ENCODE measurements at places on chromosomes 4 and X.

GRCh38 chr4:1842993-1843448, 12.9 kb downstream of the LETM1 start:
- DNase-seq = no peak

DNA sequence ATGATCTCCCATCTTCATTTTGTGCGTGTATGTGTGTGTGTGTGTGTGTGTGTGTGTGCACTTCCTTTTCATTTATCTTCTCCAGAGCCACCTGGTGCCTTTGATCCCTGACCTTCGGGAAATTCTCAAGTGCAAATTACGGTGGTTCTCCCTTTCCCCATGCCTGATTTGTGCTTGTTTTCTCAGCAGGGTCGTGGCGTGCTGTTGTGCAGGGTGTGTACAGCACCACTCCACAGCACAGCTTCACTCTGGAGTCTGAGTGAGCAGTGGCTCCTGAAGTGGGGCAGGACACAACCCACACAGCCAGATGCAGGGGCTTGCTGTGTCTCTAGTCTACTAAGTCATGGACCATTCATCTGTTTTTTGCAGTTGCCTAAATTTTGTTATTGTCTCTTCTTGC, 114.2 kb upstream of the TBC1D9 start:
- DNase-seq = no peak

DNA sequence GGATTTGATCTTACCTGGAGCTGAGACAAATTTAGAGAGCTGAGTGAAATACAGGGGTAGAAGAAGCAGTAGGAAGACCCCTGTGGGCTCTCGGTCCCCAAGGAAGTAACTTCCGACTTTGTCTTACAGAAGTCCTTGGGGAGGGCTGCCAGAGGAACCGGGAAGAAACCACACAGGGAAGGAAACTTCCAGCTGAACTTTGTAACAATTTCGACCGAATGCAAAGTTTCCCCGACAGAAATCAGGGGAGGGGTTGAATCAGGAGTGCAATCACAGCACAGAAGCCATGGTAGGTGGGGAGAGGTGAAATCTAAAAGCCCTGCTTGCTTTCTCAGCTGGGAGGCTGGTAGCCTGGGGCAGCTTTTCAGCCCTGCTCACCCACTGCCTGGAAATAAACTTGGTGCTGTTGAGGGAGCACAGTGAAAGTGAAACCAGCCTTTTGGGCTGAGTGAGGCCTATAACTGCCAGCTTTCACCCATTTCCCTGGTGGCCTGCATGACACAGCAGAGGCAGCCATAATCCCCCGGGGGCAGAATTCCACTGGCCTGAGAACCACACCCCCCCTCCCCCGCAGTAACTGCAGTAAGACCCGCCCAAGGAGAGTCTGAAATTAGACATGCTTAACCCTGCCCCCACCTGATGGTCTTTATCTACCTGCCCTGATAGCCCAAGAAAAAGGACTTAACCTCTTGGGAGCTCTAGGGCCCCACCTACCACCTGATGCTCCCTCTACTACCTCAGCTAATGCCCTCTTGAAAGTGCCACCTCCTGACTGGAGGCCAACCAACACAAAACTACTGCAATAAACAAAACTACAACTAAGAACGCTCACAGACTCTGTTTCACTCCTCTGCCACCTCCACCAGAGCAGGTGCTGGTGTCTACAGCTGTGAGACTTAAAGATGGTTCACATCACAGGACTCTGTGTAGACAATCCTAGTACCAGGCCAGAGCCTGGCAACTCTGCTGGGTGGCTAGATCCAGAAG, 248.2 kb downstream of the PARM1 start:
- DNase-seq = no peak

DNA sequence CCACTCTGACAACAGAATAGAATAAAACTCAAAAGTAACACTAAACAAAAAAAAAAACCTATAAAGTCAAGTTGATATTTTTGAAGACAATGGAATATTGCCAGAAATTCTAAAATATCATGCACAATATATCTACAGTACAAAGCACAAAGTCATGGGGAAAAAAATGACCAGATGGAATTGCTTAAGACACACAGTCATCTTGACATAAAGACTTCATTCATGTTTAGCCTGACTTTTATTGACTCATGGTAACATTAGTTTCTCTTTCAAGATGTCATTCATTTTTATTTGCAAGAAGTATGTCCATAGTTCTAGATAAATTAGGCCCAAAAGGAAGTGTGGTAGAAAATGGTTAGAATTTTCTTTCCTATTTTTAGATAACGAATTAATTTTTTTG, 259.1 kb downstream of the CAMK2D start:
- no peak for DNase-seq

DNA sequence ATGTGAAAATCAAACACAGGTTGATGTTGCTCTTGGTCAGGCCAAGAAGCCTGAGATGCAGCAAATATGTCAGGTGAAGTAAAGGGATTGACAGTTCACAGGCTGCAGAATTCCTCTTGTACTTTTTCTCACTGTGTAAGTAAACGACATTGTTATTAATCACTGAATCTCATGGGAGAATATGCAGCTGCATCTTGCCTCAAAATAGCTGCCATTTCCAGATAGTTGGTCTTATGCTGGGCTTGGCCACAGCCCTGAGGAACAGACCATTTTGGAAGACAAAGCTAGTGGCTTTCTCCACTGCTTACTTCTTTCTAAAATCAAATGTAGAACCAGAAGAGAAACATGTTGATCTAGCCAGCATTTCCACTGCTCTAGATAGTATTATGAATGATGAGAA, 403.4 kb upstream of the NR3C2 start:
- DNase-seq = no peak

DNA sequence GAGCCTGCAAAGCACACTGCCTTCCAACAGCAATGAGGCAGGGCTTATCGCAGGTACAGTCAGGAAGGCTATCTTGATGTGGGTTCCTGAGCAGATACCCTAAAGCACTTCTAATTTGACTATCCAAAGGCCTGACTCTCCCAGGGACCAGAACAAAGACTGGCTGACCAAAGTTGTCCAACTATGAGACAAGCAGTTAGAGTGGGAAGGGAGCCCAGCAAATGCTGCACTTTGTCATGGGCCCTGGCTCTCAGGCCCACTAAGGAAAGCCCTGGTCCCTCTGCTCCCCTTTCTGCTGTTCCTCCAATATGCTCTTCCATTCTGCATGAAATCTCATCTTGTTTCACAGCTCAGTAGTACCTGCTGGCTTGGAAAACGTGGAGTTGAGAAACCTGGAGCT, 391.0 kb downstream of the RAB28 start:
- no peak for DNase-seq
